ENCODE measurements at places on chromosomes 3 and 15.

DNA sequence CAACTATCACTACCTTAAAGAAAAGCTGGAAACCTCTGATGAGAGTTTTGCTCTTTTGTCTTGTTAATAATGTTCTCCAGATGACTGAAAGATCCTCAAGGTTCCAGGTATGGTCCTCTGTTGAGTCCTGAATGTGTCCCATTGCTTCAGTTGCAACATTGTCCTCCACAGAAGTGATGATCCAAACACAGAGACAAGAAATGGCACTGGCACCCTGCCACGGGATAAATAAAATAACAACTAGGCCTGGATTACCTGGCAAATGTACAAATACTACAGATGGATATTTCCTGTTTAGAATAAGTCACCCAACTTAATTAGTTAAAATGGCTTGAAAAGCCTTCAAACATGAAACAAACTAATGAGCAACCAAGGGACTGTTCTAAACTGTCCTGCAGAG is 58.3 kb downstream of the EIF3J start:
- DNase-seq = no peak

DNA sequence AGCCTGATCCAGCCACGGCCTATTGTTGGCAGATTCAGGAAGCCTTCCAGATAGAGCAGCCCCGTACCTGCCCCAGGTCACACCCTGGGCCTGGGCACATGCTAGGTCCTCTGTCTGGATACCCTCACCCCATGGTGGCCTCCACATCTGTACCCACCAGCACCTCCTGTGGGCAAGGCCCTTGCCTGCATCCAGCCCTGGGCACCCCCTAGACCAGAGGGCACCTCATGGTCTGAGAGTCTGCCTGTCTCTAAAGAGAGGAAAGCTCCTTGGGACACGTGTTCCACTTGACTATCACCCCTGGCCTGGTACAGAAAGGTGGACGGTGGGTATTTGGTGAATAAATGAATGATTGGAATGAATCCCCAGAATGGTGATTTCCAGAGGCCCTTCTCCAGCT is 8.9 kb upstream of the COMMD4 start:
- no peak for DNase-seq

GRCh38 chr15:41945221-41945620 is 27.1 kb downstream of the EHD4 start:
- DNase-seq = no peak

GRCh38 chr3:109679664-109680063 is 342.3 kb upstream of the DPPA4 start:
- DNase-seq = no peak

DNA sequence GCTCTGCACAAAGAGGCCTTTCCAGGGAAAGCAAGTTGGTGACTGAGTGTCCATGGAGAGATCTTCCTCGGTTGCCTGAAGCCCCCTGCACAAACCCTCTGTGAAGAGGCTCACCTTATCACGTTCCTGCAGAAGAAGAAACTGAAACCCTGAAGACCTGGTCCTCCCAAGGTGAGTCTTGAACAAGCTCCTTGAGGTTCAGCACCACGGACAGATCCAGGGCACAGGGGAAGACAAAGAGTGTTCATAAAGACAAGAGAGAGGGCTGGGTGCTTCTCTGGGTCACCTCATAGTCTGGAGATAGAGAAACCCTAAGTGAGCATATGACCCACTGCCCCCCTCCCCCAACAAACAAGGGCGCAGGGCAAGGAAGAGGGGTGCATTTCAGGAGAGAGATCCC is 21.7 kb upstream of the TBC1D21 start:
- no peak for DNase-seq

GRCh38 chr3:63064209-63064755 is 189.1 kb upstream of the CADPS start:
- no peak for DNase-seq

DNA sequence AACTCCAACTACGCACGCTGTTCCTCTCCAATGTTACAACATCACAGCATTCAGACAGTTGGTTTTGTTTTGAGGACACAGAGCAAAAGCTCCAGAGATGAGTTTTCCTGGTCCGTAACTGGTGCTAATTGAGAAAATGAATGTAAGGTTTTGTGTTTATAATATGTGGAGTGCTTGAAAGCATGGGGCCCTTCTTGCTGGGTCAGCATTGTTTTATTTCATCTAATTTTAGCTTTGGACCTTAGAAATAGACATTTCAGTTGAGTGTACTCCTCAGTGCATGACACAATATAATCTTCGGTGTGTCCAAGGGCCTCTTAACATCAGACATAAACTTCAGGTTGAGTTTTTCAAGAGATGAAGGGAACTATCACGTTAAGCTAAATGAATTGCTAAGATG is 37.1 kb downstream of the ANAPC13 start:
- DNase-seq = no peak

DNA sequence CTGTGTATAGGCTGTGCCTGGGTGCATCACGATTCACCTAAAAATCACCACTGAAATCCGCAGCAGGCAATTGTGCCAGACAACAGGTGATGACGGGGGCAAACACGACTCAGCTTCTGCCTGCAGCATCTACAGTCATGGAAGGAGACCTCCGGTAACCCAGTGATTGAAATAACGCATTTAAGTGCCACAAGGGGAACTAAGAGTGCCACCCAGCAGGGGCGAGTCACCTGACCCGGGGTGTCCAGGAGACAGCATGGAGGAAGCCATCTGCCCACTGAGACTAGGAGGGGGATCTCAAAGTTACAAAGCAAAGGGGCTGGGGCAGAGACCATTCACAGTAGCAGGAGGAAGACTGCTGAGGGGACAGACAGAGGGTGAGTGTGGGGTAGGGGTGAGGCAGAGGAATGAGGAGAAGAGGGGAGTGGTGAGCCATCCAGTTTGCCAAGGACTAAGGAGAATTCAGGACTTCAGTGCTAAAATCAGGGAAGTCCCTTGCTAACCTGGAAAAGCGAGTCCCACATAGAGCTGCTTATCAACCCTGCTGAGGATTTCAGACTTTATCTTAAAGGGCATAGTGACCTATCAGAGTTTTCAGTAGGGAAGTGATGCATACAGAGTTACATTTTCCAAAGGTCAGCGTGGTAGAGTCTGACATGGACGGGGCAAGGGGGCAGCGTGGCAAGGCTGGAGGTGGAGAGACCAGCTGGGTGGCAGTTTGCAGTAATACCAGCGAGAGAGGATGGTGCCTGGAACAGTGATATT is 256.7 kb upstream of the HES1 start:
- no peak for DNase-seq

DNA sequence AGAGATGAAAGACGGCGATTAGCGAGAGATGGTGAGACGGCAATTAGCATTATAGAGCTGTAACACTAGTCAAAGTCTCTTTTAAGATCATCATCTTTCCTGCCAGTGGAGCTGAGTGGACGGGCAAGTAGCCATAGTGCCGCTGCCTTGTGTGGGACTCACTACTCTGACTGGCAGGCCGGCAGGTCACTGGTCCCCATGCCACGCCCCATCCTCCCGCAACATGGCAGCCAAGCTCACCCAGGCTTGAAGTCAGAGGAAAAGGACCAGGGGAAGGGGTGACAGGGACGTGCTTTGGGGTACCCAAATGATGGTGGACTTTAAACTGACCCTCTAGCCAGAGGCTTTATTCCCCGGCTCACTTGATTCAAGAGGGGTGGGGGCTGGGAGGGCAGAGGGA is 44.6 kb upstream of the COL6A5 start:
- DNase-seq = no peak

DNA sequence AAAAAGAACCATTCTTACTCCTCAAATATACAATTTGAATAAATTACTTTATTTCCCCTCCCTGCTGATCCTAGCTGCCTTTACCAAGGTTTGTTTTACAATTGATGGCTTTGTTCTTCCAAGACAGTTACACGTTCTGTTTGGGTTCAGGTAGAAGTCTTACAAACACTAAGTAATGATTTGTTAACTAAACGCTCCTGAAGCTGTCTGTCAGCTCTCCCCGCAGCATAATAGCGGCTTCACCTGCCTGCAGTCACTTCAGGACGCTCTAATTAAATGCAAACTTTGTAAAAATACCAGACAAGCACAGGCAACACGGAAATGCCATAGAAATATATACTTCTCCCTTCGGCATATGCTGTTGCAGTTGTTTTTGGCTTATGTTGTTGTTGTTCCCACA is 176.4 kb upstream of the MDFIC2 start:
- no peak for DNase-seq

GRCh38 chr3:164007765-164008164 is 1070.5 kb downstream of the SI start:
- DNase-seq = no peak

DNA sequence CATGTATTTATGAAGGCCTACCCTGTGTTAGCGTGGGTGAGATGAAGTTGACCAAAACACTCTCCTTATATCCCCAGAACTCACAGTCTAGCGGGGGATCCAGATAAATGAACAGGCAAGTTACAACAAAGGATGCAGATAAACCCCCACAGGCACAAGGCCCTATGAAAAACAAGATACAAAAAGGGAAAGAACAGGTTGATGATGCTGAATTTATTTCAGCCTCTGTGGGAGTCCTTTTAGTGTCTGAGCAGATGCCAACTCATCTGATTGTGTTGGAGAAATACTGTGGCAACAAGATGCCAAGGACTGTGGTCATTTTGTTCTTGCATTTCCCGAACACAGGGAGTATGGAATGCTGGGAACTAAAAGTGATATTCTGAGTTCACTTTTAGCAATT is 300.0 kb downstream of the CHST2 start:
- no peak for DNase-seq

GRCh38 chr15:31214864-31215489 is 111.7 kb upstream of the KLF13 start:
- no peak for DNase-seq

DNA sequence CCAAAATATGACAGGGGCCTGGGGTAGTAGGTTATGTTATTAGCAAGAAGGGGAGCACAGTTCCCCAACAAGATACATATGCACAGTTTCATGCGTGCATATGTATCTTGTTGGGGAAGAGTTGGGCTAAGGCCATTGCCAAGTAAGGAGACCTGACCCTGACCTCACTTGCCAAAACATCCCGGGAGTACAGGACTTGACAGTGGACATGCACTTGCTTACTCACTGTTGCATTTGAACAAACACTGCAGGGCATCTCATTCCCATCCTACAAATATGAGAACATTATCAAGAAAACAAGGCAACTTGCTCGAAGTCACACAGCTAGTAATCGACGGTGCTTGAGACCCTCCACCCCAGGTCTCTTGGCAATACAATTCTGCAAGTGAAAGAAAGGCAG is 4.8 kb upstream of the CAMP start:
- DNase-seq = no peak

- DNase-seq = no peak
Measured at GRCh38 chr3:69647081-69647480, 92.2 kb upstream of the MITF start.
